ENCODE measurements at places on chromosomes 12 and 14. TPM values are rescaled to one million over a fixed set of nuclear protein-coding genes. Genes with fewer than 3 reads are reported as not detected.
A peak's percentile ranks its signal among the peaks of the same experiment; 100 is the strongest.

- no peak for DNase-seq
Measured at GRCh38 chr14:68616221-68616902, 176.5 kb downstream of the ZFP36L1 start.

DNA sequence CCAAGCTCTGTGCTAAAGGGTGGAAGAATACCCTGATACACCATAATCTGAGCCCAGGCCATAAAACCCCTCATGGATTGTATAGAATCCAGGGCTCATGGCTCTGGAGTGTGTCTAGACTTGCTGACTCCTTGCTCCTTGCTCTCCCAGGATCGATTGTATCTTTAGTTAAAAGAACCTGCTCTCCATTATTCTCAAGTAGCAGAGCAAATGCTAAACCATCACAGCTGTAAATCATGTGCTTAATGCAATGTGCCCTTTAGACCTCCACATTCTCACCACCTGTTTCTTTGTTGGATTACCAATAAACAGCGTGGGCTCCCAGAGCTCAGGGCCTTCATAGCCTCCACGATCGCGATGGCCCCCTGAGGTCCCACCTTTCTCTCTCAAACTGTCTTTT, 411.6 kb upstream of the FBXO33 start:
- DNase-seq: no peak

DNA sequence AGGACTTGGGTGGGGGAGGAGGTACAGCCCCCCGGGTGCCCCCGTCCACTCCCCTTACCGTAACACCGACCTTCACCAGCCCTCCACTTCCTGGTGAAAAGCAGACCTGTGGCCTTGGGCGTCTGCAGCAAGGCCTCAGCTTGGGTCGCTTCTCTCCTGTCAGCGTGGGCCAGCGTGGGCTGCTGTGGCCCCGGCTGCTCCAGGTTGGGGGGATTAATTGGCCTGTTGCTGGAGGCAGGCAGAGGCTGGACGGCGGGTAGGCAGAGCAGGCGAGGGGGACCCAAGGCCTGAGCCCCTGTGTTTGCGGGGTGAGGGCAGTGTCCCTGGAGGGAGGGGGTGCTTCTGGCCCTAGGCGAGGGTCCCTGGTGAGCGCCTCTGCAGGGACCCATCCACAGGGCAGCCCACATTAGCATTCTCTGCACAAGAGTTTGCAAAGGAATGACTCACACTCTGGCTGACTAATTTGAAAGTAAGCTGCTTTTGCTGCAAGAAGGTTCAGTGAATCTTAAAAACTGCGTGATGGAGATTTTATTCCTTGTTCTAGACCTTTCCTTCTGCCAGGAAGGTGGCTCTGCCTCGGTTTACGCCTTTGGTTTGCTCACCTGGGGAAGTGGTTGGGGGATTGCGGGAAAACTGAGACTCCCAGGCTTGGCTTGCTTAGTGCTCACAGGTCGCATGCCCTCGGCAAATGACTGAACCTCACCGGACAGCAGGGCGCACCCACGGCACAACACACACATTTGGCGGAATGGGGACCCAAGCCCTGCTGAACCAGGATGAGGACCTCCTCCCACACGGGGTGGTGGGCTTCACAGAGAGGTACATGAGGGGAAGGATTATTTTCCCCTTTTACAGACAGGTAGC, 37.9 kb upstream of the DLK1 start:
- no peak for DNase-seq

DNA sequence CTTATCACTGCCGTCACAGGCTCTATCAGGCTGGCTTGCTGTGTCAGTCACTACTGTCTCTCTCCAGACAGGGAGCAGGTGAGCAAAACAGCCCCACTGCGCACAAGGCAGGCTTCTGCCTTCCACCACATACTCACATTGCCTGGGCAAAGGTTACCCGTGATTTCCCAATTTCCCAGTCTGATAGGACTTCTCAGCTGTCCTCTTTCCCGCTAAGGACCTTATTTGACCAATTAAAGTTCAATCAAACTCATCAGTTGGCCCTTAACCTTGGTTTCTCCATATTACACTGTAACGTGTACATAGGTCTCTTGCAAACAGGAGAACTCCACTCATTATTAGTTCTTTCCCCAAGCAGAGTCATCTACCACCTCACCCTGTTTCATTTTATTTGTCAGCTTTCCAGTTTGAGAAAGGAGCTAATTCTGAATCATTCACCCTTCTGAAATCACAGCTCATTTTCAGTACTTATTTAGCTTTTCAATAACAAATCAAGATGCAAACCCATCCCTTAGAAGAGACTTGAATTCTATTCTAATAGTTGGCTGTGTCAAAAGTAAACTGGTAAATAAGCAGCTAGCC, 170.8 kb downstream of the ESR2 start:
- DNase-seq: no peak

- peak; percentile 28 for DNase-seq
Measured at GRCh38 chr12:98894412-98895085, 249.5 kb downstream of the APAF1 start.

- no peak for DNase-seq
Measured at GRCh38 chr14:27608377-27608776, 1010.5 kb upstream of the NOVA1 start.

DNA sequence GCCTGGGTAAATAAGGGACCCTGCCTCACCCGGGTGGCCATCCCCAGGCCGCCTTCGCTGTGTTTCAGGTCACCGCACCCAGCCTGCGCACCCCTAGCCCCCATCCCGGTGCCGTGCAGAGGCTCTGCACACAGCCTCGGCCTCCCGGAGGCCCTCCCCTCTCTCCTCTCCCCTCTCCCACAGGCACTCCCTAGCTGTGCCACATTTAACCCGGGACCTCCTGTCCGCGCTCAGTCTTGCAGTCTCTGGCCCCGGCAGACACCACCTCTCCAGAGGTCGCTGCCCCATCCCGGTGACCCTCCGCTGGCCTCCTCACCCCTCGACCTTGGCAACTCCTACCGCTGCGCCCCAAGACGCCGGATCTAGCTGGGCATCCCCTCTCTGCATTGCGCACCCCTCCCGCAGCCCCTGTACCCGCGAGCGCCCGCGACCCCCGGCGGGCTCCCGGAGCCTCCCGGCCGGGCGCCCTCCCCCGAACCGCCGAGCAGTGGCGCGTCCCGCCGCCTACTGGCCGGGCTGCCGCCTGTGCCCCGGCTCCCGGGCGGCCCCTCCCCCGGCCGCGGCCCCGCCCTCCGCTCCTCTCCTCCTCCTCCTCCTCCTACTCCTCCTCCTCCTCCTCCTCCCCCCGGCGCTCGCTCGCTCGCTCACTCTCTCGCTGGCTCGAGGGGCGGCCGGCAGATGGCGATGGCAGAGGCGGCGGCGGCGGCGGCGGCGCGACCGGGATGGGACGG, 120.7 kb downstream of the AACS start:
- peak; percentile 79 for DNase-seq

GRCh38 chr12:65911321-65911720, 87.0 kb downstream of the HMGA2 start:
- no peak for DNase-seq

DNA sequence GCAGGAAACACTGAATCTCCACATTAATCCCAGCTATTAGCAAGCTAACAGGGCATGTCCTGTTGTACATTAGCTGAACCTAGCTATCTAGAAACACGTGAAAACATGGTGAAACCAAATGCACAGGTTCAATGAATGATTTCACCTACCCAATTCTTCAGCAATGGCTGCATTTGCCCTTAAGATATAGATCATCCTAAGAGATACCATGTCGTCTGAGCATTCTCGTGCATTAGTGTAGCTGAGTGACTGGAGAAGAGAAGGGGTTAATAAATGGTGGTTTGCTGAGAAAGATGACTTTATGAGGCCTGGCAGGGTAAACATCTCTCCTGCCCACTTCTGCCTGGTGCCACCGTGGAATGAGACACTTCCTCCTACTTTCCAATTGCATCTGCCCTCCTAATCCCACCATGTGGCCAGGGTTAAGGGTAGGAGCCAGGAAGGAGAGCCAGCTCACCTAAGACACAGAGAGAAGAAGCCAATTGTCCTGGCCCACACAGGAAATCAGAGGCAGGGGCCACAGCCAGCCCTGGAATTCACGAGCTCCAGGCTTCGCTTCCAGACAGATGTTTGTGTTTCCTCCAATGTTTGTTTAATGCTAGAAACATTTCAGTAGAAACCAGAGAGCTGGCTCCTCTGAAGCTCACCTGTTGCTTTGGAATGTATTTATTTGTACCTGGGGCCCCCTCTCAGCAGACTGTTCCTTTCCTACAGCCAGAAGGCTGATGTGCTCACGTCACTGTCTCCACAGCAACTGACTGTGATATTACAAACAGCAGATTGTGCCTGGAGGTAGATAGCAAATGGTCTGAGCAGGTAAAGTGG, 126.0 kb upstream of the PARP11 start:
- DNase-seq: no peak

- no peak for DNase-seq
Measured at GRCh38 chr12:128796439-128797118, 27.2 kb downstream of the SLC15A4 start.

DNA sequence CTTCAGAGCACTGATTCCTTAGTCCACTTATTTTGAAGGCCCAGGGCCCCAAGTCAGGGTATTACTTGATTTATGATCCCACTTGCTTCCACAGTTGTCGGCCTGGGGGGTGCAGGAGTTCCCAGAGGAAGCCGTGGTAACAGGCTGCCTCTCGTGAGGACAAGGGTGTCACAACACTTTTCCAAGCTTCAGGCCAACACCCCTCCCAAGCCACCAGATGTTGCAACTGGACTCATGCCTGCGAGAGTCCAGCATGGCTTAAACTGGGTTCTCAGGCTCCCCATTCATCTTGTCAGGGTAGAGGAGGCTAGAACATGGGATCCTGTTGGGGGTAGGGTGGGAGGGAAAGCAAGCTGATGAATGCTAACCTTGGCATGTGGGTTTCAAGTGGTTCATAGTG, 56.1 kb downstream of the BMP4 start:
- no peak for DNase-seq

DNA sequence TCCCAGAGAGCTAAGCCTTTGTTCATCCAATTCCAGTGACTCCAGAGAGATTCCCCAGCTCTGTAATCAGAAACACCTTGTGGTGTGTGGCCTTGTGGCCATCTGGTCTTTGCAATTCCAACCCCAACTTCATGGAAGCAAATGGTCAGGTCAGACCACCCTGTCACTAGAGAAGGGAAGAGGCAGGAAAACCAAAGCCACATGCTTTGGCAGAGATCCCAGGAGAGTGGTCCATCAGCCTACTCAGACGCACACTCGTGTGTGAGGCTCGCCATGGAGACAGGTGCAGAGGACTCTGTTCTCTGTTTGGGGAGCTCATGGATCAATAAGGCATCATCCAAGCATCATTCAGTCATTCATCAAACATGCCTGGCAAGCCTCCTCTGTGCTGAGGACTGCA, 46.2 kb upstream of the TUNAR start:
- no peak for DNase-seq

GRCh38 chr12:95002754-95003153, 743 bp downstream of the NDUFA12 start:
- no peak for DNase-seq

- DNase-seq: no peak
Measured at GRCh38 chr12:13193505-13194231, 2.9 kb upstream of the EMP1 start.

DNA sequence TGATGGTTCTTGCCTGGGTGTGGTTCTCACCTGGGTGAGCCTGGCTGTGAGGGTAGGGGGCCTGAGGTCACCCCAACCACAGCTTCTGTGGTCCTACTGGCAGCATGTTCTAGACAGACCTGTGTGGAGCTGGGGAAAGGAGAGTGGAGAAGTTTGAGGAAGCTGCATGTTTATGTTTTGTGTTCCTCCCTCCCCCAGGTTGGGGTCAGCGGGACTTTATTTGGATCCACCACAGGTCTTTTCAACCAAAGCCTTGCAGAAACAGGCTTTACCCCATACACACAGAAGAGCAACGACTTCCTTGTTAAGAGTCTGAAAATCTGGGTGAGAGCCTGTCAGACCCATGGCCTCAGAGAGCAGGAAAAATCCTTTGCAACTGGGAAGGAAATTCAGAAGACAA, 5.6 kb downstream of the CD9 start:
- no peak for DNase-seq

GRCh38 chr12:19151298-19151697, 21.8 kb downstream of the PLEKHA5 start:
- DNase-seq: no peak

- DNase-seq: no peak
Measured at GRCh38 chr12:110638796-110639195, 24.9 kb downstream of the TCTN1 start.

- no peak for DNase-seq
Measured at GRCh38 chr14:101224356-101225156, 321.0 kb upstream of the RTL1 start.

DNA sequence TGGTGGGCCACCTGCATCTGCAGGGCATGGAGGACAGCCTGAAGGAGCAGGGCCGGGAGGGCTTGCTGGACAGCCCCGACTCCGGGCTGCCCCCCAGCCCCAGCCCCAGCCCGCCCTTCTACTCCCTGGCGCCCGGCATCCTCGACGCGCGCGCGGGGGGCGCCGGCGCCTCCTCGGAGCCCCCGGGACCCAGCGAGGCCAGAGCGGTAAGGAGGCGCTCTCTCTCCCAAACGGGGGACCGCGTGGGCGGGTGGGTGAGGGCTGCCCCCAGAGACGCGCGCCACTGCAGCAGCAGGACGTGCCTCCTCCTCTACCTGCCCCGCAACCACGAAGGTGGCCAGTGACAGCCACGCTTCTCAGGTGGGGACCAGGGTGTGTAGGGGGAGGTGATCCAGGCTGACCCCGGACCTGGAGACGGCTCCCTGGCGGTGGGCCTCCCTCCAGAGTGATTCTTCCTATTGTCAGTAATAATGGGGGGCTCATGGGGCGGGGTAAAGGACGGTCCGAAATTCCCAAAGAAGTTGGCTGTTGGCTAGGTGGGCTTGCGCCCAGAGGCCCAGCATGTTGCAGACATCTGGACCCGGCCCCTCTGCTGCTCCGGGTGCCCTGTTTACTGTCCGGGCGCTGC, 652 bp downstream of the RFLNA start:
- no peak for DNase-seq

DNA sequence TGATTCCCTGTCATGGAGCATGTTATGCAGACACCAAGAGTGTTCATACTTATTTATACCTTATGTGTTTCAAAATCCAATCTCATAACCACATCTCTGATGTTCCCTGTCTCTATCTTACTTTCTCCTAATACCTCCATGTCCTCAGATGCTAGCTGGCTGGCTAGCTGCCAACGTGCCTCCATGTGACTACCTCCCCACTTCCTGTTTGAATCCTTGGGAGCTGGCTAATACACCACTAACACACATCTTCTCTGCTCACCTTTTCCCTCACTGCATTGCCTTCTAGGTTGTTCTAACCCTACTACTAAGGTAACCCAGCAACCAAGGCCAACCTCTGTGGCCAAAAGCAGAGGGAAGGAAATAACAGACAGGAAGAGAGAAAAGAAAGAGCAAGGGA, 27.3 kb downstream of the TTC5 start:
- DNase-seq: peak; percentile 1

The KIF5A gene
- not detected for total RNA-seq

The LYZ gene
- not detected for total RNA-seq

The SLC17A8 gene
- total RNA-seq: 0.80 TPM

The CYP27B1 gene
- total RNA-seq: 0.18 TPM

The SMAGP gene
- 2.7 TPM for total RNA-seq

The RPL10L gene
- not detected for total RNA-seq

The C1R gene
- 0.78 TPM for total RNA-seq

The CRACR2A gene
- total RNA-seq: not detected

Data from G401 (cell line).